ENCODE measurements at places on chromosomes 5 and 9.

DNA sequence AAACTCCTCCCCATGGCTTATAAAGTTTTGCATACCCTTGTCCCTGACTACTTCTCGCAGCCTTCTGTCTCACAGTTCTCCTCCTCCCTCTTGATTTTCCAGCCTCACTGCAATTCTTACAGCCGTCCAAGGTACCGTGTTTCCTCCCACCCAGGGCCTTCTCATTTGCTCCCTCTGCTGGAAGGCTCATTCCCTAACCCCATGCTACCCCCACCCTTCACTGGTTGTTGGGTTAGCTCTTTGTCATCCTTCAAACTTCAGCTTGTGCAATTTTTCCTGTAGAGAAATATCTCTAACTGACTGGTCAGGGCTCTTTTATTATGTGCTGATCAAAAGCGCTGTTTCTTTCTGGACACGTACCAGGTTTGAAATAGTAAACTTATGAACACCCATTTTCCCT lies 329.2 kb downstream of the EBF1 start:
- no peak for DNase-seq

DNA sequence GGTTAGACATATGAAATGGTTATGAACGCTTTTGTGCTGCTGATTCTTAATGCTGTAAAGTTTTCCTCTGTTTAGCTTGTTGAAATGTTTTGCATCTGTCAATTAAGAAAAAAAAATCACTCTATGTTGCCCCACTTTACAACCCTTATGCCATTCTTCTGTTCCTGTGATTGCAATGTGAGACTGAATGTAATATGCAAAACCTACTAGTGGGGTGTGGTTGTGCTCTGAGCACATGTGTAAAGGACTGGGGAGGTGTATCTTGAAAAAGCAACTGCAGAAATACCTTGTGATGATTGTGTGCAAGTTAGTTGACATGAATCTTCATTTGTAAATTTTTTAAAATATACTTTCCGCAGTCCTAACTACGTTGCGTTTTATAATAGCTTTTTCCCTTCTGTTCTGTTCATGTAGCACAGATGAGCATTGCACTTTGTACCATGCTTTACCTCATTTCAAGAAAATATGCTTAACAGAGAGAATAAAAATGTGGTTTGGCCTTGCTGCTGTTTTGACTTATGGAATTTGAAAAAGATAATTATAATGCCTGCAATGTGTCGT lies 357.0 kb upstream of the PIK3R1 start:
- DNase-seq = no peak

DNA sequence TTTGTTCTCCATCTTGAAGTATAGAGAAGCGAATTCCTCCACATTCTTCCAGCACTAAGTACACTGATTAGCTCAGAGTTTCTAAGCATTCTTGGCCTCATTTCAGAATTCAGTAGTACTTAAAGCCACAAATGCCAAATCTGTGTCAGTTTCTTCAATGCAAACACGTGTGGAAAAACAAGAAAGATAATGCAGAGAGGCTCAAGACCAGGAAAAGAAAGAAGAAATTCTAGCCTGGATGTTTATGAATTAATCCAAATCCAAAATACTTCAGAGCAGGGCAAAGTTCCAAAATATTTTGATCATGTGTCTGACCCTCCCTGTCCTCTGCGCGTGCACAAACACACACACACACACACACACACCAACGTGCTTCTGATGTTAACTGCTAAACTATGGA lies 457.6 kb downstream of the SLCO4C1 start:
- no peak for DNase-seq

- DNase-seq = no peak
Observed at GRCh38 chr5:107330903-107331302, 339.8 kb downstream of the EFNA5 start.

DNA sequence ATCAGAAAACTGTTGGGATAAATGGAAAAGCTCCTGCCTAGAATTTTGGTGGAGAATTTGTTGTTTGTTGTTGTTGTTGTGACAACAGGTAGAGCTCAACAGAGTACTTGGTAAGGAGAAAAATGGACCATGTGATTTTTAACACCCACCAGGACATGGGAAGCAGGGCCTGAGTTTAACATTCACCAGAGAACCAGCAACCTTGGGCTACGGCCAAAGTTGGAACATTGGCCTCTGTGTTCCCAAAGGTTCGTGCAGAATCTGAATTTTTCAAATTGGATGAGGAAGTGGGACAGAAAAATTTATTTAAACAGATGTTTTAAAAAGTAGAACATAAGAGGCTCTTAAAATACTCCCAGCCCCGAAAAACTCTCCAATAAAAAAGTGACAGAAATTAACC lies 127.0 kb downstream of the GNA14 start:
- DNase-seq = no peak

- DNase-seq = no peak
Observed at GRCh38 chr5:9423571-9423970, 122.3 kb downstream of the SEMA5A start.

DNA sequence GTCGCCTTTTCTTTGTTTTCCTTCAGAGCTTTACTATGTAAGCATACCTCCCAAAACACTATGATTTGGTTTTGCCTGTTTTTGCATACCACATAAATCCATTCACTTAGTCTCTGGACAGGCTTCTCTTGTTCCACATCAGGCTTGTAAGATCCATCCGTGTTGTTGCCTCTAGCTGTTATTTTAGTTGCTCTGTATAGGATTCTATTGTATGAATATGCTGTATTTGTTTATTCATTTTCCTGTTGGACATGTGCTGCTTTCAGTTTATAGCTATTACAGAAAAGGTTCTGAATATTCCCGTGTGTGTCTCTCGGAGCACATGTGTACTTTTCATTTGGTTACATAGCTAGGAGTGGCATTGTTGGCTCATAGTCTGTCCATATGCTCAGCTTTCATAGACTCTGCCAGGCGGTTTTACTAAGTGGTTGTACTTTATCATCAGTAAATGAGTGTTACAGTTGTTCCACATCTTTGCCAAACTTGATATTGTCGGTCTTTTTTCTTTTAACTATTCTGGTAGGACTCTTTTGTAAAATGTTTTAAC lies 41.8 kb downstream of the NUP214 start:
- no peak for DNase-seq

DNA sequence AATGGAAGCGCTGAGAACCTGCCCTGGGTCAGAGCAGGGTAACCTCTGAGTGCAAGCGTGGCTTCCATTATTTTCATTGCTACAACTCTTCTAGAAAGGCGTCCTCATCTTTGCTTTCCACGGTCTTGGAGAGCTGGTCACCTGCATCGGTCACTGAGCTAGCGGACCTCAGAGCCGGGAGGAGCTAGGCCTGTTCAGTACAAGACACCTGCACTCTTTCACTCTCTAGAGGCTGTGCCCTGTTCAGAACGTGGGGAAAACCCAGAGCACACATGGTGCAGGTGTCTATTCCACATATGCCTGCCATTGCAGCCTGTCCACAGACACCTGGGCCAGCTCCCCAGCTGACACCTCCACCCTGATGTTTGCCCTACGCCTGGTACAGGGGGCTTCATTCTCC lies 147.8 kb upstream of the IRX2 start:
- no peak for DNase-seq

DNA sequence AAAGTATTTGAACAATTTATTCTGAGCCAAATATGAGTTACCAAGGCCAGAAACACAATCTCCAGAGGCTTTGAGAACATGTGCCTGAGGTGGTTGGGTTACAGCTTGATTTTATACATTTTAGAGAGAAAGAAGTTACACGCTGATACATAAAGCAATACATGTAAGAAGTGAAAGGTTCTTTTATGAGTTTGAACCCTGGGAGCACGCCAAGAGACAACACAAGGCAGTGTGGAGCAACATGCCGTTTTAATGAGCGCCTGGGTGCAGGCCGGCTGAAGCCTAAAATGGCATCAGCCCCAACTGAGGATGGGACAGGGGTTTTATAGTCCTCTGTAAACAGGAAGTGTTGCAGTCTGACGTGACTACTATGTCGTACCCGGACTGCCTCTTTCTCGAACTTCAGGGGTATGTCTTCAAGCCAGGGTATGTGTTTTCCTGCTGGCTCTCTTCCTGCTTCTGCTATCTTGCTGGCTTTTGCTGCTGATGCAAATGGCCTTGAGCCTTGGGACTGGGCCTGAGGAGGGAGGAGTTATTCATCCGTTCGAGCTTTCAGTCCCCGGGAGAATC lies 193.7 kb downstream of the CYLC2 start:
- no peak for DNase-seq

DNA sequence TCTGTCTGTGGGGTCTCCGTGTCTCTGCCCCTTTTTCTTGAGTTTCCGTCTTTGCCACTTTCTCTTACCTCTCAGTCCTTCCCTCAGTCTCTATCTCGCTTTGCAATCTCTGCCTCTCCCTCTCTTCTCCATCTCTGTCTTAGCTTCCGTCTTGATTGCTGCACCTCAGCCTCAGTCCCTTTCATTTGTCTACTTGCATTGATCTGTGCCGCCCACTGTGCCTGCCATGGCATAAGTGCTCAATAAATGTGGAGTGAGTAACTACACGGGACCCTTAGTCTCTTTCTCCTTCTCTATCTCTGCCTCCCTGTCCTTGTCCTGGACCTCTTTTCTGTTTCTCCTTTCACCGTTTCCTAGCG lies 6.6 kb downstream of the PCDHGC5 start:
- DNase-seq = no peak

GRCh38 chr5:10761933-10762775 lies 1.1 kb upstream of the DAP start:
- DNase-seq = no peak

All from stimulated activated CD4-positive, alpha-beta T cell treated with anti-CD3 and anti-CD28 coated beads, Interleukin-12 subunit alpha, Interleukin-12 subunit beta, amount 100 ng/mL, for 24 hours (primary cell).